ENCODE measurements at places on chromosomes 12 and 14.

- DNase-seq = peak; percentile 74
Observed at GRCh38 chr12:46553266-46553665, 180.7 kb upstream of the SLC38A2 start.

DNA sequence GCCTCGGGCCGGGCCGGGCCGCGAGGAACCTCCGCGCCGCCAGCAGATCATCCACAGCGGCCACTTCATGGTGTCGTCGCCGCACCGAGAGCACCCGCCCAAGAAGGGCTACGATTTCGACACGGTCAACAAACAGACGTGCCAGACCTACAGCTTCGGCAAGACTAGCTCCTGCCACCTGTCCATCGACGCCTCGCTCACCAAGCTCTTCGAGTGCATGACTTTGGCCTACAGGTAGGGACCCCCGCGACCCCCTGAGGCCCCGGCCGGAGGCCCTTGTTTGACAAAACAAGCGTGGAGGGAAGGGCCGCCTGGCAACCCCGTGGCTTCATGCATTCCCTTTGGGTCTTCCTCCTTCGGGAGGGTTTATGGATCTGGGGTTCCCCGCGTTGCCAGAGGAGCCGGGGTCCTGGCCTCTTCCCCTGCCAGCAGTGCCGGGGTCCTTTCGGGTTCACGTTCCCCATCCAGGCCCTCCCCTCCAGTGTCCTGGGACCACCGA, 526 bp downstream of the MLXIP start:
- DNase-seq = no peak

DNA sequence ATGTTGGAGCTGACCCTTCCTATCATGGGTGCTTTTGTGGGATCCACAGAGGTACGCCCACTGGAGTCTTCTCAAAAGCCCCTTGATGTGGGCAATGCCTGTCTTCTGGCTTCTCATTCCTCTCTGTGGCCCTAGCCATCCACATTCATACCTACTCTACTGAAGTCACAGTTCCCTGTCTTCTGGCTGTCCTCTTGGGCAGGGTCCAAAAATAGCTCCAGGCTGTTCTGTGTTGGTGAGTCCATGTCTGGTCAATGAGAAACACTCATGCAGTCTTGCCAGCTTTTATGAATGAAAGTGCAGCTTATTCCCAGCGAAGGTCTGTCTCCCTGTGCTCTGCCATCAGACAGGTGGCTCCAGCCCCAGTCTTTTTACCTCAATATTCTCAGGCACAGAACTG, 135.9 kb upstream of the MDM1 start:
- DNase-seq = no peak

- DNase-seq = no peak
Observed at GRCh38 chr14:53528185-53528671, 375.1 kb upstream of the DDHD1 start.

DNA sequence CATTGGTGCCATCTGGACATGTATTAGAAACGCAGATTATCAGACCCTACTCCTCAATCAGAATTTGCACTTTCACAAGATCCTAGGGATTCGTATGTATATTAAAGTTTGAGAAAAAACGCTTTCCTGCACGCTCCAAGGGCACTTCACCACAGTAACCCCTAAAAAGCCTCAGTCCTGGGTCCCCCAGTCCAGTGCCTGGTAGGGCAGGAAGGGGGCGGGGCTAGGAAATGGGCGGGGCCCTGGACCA, 369 bp downstream of the DEPDC4 start:
- no peak for DNase-seq

DNA sequence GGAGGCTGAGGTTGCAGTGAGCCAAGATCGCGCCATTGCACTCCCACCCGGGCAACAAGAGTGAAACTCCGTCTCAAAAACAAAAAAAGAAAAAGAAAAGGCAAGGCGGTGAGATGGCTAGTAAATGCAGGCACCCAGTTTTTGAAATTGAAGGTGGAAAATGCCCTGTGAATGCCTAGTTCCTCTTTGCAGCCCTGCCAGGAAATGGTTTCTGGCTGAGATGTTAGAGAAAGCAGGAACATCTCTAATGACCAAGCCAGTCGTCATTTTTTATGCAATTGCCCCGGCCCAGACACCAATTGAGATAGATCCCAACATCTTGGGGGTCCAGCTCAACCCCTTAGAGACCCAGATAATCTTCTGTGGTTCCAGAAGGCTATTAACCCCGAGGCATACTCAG, 17.0 kb downstream of the SLC8A3 start:
- DNase-seq = no peak

DNA sequence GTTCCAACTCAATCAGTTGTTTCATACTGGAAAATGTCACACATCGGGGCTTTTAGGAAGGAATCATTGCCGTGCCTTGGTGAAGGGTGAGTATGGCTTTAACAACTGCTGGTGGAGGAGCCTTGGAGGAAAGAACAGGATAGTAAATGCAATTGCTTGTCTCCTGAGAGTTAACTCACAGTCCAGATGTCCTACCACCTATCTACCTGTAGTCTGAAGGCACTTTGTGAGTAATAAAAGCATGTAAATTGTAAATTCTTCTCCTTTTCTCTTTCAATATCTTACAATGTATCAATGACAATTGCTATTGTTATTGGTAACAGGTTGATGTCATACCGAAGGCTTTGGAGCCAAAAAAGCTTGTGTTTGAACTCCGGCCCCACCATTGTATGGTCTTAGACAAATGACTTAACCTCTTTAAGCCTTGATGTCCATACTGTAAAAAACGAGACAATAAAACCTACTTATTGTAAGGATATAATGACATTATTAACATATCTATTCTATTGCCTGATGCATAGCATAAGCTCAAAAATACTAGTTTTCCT, 397.4 kb downstream of the ADAMTS20 start:
- DNase-seq = no peak

GRCh38 chr14:54727929-54728328, 161.0 kb downstream of the SAMD4A start:
- DNase-seq = no peak

DNA sequence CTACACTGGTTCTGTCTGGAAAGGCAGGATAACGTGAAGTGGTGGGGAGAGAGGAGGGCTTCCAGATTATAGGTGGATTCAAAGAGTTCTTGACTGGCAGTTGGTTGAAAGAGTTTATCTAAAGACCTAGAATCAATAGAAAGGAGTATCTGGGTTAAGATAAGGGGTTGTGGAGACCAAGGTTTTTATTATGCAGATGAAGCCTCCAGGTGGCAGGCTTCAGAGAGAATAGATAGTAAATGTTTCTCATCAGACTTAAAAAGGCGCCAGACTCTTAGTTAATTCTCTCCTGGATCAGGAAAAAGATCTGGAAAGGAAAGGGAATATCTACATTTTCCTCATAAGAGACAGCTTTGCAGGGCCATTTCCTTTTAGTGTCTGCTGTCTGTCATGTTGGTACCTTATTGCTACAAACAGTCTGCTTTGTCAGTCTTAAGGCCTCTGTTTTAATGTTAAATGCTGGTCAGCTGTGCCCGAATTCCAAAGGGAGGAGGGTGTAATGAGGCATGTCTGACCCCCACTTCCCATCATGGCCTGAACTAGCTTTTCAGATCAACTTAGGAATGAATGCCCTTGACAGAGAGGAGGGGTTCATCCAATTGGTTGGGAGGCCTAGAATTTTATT, 401.3 kb downstream of the FUT8 start:
- no peak for DNase-seq

DNA sequence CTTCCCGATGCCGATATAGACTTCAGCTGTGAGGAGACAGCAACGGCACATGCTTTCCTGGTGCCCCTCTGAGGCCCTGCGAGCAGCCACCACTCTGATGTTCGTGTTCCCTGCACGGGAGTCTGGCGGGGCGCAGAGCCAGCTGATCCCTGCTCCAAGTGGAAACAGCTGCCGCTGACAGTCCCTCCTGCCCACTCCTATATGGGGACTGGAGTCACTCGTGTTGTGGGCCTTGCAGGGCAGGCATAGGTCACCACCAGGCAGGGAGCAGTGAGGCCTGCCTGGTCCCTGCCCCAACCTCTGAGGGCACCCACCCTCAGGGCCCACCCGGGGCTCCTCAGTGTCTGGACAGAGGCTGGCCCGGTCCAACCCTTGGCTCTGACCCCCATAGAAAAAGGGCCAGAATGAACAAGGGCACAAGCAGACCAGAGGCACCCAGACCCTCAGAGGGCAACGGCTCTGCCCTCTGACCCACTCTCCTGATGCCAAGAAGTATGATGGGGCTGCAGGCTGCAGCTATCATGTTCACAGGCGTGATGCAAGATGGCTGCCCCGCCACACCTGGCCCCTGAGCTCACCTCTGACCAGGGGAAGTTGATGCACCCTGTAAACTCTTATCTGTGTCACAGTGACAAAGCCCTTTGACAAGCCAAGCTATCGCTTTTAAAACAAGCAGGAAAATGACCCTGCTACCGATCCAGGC, 181.6 kb downstream of the CALM1 start:
- no peak for DNase-seq

- peak; percentile 33 for DNase-seq
Observed at GRCh38 chr12:88578276-88579160, 1.8 kb downstream of the KITLG start.

GRCh38 chr12:1436015-1436414, 158.4 kb downstream of the FBXL14 start:
- DNase-seq = no peak

DNA sequence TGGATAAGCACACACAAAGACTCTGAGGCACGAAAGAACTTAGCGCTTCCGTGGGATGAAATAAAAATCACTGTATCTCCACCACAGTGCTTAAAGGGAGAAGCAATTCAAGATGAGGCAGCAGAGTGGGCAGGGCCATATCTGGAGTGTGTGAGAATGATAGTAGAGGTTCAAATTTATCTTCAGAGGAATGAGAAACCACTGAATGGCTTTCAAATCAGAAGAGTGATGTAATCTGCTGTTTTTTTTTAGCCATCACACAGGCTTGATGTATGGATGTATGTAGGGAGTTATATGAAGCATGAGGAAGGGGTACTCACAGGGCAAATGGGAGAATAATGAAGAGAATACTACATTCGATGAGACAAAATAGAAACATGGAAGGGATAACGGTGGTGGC, 24.1 kb downstream of the MDGA2 start:
- DNase-seq = no peak

Measured in brain microvascular endothelial cell (primary cell).